Urinary bladder (tissue), 4 donors: ENCODE measurements at places on chromosomes 3 and 15. TPM values are rescaled to one million over a fixed set of nuclear protein-coding genes. Genes with fewer than 3 reads are reported as not detected.
A peak's percentile ranks its signal among the peaks of the same experiment; 100 is the strongest.

The MFN1 gene
- 18.5 TPM for polyA plus RNA-seq

The SCAANT1 gene
- polyA plus RNA-seq: not detected

The DAPK2 gene
- polyA plus RNA-seq: 1.3 TPM

The CPN2 gene
- 0.06 TPM for polyA plus RNA-seq

The EIF4E3 gene
- 22.8 TPM for polyA plus RNA-seq

The C2CD4B gene
- 1.5 TPM for polyA plus RNA-seq

The RNU6-1 gene
- polyA plus RNA-seq: not detected

The TMEM266 gene
- 0.11 TPM for polyA plus RNA-seq

- peak; percentile 74 for DNase-seq
Measured at GRCh38 chr3:12759097-12759679, at the start of gene TMEM40. TMEM40 (minus strand) TSS chr3:12759259; CDS start chr3:12749832, 9,427 bp downstream.

DNA sequence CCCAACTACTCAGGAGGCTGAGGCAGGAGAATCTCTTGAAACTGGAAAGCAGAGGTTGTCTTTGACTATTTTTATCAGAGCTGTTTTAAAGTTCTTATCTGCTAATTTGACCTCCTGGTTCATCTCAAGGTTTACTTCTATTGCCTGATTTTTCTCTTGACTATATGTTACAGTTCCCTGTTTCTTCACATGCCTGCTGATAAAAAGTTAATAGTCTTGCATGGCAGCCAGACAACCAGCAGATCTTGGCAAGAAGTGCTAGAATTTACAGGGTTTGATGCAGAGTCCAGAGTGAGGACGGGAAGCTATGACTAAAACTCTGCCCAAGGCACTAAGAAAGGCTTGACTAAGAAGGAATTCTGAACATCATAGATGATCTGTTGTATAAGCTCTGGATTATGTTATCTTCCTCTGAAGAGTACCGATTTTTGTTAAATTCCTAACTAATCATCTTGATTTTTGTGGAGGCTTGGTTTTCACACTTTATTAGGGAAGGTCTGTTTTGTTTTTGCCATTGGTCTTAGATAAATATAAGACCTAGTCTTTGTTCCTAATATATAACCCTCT, 85.9 kb downstream of the CHSY1 start:
- DNase-seq: no peak

GRCh38 chr3:12288182-12289129, at the start of gene PPARG:
PPARG (plus strand) TSS chr3:12289070; CDS start chr3:12379712, 90,642 bp downstream.
- no peak for DNase-seq

GRCh38 chr15:26767169-26767670, 5.6 kb downstream of the GABRB3 start:
- no peak for DNase-seq

DNA sequence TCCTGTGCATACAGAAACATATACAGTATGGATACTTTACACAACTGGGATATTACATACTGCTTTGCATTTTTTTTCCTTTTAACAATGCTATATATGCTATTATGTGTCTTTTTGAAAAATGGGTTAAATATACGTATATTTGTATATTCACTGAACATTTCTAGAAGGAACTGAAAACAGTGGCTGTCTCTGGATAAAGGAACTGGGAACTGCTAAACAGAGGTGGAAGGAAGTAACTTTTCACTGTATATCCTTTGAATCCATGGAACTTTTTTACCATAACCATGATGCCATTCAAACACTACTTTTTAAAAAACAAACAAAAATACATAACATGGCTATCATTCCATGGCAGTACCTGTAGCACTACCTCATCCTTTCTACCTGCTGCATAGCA, 1.8 kb downstream of the MTFMT start:
- no peak for DNase-seq

GRCh38 chr3:61960976-61961375, 399.6 kb downstream of the PTPRG start:
- no peak for DNase-seq

DNA sequence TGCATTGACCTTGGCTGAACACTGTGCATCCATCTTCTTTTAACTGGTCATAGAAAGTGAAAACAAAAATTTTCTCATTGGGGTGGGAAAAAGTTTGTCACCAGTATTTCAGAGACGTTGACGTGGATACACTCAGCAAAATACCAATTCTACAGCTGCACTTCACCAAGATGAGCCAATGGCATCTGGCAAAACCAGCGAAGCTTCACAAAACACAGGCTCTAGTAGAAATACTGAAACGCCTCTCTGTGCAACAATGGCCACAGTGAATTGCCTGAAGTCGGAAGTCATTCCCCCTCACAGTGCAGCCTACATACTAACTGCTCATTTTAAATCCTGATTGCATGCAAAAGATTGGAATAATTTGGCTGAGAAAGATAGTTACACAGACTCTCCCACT, 17.0 kb downstream of the PCYT1A start:
- DNase-seq: no peak

GRCh38 chr15:75966073-75966472, 46.2 kb downstream of the NRG4 start:
- no peak for DNase-seq

DNA sequence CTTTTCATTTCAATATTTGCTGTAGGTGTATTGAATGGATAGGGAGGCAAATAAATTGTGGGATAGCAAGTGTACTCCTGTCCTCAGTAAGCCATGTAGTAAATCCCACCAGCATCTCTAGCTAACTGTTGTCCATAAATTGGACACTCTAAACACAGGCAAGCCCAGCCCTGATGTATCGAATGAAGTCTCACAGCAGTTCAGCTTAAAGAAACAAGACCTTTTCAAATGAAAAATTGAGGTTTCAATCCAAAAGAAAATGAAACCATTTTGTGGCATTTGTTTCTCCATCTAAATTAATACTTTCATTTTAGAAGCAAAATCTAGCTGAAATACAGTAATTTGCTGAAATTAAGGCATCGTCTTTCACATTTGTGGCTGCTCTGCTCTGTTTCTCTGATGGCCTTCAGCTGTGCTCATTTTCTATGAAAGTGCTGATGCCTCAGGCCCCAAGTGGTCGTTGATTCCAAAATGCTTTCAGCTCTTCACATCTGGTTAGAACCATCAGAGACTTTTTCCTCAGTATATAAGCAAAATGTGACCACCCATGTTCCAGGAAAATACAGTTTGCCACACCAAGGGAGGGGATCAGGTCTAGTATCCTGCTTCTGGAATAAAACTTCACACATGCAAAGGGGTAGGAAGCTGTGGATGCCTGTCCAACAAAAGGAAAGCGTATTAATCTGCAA, 245.0 kb downstream of the ZMAT3 start:
- no peak for DNase-seq

DNA sequence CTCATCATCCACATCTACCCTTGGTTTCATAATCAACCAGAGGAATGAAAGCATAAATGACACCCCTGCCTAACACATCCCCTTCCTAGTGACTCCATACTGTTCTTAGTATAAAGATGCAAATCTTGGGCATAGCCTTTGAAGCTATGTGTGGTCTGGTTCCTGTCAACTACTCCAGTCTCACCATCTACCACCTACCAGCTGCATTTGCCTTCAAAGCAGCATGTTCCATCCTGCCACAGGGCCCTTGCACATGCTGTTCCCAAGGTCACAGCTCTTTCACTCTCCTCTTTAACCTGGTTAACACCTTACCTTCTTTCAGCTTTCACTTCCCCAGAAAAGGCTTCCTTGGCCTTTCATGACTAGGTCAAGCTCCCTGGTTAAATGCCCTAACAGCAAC, 62.3 kb upstream of the ARHGEF3 start:
- no peak for DNase-seq

DNA sequence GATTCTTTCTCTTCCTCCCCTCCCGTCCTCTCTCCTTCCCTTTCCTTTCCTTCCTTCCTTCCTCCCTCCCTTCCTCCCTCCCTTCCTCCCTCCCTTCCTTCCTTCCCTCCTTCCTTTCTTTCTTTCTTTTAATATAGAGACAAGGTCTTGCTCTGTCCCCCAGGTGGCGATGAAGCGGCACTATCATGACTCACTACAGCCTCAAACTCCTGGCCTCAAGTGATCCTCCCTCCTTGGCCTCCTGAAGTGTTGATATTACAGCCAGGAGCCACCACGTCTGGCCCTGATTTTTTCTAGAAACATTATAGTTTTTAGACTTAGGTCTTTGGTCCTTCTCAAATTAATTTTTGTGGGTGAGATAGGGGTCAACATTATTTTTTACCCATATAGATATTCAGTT, 15.5 kb downstream of the GRM2 start:
- DNase-seq: no peak

DNA sequence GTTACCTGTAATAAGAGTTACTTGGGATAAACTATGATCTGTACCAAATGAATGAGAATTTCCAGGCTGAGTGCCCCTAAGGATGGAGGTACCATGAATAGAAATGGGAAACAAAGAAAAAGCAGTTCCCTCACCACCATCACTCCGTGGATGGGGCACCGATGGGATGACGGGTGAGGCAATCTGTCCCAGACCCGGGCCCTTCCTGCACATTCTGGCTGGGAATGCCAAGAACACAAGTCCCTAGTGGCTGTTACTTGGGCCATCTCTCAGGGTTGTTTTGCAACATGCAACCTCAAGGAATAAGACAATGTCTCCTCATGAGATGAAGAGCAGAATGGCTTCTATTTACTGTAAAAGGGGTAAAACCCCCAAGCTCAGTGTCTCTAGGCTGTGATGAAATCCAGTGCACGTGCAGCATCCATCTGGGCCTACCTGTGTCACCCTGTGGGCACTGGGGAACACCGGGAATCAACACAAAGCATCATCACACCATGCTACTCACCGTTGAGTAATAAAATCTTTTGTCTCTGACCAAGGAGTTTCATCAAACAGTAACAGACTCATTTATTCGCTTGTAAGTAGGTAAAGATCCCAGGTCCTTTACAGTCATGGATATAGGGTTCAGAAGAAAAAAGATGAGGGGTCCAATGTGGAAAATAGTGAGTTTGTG, 22.3 kb downstream of the GNB4 start:
- no peak for DNase-seq
